ENCODE measurements at places on chromosomes 13 and 19.

GRCh38 chr13:24745861-24746617 lies 17.9 kb upstream of the RNF17 start:
- DNase-seq: no peak

- no peak for DNase-seq
Measured at GRCh38 chr13:84296401-84296800, 414.1 kb upstream of the SLITRK1 start.

GRCh38 chr13:110907951-110908898 lies 6.6 kb downstream of the ANKRD10 start:
- DNase-seq: no peak

GRCh38 chr19:6233827-6234511 lies 45.8 kb downstream of the MLLT1 start:
- DNase-seq: no peak

DNA sequence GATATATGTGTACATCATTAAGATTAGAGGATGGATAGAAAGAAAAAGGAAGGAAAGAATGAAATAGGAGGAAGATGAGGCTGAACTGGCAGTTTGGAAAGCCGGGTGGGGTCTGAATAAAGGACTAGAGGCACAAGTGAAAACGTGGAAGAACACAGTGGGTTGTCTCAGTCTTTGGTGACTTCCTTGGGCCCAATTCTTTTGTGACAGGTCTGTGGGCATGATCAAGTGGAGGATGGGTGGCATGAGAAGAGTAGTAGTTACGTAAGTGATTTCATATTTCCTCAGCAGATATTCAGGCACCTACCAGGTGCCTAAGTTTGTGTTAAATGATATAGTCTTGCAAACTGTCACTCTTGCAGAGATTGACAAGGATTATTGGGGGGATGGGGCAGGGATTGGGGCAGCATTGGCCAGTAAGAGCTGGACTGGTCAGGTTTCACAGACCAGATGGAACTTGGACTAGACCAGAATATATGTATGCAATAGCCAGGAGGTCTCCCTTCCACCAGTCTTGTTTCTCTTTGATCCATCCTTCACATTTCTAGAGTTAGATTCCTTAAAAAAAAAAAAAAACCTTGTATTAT lies 2.7 kb downstream of the TPP2 start:
- DNase-seq: no peak

GRCh38 chr19:19077103-19077502 lies 13.3 kb downstream of the SLC25A42 start:
- DNase-seq: no peak

DNA sequence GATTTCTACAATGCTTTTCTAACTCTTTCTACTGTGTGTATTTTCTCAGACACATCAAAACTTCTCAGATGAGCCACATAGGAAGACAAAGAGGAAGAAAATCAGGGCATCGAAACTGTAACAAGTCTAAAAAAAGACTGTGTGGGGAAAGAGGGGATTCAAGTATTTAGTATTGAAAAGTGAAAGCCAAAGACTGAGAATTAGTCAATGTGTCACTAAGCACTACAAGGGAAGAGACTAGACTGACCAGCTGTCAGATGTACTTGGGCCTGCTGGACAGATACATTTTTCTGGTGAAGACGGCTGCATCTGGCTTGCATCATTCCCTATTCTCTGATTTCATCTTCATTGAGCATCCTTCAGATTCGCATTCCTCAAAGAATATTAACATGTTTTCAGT lies 25.4 kb downstream of the COMMD6 start:
- no peak for DNase-seq

DNA sequence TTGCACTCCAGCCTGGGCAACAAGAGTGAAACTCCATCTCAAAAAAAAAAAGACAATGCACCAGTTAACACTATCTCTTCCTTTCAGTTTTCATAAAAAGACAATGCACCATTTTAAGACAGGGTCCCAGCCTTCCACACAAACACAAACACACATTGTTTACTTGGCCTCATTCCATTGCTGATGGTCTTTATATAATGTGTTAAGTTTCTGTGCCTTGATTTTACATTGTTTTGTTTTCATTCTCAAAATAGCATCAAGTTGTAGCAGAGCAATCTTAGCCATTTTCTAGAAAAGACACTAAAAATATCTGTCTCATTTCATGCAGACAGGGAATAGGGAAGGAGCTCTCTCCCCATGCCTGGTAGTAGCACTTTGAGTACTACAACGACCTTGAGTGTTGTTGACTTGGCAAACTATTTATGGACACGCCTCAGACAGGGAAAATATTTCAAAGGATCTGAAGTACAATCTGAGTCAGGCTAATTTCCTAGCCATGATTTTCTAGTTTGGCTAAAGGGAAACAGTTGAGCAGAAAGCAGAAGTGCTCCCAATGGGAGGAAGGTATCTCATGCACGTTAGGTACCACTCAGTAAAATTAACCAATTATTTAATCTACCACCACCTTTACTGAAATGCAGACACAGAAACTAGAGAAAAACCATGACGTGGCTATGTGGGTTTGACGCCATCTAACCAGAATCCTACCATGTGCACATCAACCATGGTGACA lies 120.6 kb downstream of the ABCC4 start:
- no peak for DNase-seq

DNA sequence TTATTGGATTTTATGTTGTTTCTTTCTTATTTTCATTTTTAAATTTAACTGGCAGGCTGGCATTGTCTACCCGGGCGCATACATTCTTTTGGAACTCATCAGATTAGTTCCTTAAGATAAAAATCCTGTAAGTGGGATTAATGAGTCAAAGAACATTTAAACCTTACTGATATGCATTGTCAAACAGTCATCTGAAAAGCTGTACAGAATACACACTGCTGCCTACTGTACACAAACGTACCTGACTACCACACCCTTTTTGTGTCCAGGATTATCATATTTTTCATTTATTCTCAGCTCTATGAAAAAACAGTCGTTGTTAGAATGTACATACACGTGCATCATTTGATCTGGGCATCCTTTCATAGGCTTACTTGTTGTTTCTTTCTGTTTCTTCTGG lies 358.3 kb downstream of the EFNB2 start:
- no peak for DNase-seq

DNA sequence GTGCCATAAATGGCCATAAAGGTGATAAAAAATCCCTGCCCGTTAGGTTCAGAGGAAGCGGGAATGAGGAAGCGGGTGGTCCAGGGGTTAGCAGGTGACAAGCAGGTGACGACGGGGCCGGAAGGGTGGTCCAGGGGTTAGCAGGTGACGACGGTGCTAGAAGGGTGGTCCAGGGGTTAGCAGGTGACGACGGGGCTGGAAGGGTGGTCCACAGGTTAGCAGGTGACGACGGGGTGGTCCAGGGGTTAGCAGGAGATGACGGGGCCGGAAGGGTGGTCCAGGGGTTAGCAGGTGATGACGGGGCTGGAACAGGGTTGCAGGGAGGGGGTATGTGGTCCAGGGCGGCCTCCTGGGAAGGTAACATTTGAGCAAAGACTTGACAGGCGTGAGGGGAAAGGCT lies 6.3 kb downstream of the PRSS57 start:
- no peak for DNase-seq

DNA sequence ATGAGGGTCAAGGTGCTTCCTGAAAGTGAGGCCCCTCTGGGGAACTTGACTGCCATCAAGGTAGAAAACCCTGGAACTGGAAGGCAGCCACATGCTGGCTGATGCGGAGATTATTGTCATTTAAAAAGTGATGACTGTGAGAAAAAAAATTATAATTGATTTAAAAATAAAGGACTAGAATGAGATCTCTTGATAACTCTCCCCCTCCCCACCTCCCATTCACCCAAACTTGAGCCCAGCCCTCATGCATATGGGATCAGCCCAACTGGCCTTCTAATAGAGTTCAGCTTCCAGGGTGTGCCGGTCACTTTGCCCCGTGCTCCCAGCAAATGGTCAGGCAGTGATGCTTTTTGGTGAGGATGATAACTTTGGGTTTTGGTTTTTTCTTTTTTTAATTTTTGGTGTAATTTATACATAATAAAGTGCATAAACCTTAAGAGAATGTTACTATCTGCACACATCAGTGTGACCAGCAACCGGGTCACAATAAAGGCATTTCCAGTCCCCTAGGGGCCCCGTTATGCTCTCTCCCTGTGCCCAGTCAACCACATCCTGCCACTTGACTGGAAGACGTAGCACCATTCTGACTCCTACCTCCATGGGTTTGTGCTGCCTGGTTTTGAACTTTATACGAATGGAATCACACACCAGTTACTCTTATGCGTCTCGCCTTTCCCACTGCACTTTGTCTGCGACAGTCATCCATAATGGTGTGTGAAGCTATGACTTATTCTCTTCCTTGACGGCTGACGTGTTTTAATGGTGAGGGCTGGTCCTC lies 187.9 kb downstream of the USP12 start:
- no peak for DNase-seq

DNA sequence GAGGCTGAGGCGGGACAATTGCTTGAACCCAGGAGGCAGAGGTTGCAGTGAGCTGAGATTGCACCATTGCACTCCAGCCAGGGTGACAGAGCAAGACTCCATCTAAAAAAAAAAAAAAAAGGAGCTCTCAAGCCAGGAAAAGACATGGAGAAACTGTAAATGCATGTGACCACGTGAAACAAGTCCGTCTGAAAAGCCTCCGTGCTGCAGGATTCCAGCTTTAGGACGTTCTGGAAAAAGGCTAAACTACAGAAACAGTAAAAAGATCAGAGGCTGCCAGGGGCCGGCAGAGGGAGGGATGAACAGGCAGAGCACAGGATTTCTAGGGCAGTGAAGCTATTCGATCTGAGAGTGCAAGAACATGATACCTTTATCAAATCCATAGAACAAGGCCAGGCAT lies 40.7 kb upstream of the NDUFS7 start:
- DNase-seq: no peak

- DNase-seq: no peak
Measured at GRCh38 chr13:75804054-75804453, 167.9 kb downstream of the LMO7 start.

GRCh38 chr13:103957939-103958338 lies 891.7 kb upstream of the SLC10A2 start:
- DNase-seq: no peak

DNA sequence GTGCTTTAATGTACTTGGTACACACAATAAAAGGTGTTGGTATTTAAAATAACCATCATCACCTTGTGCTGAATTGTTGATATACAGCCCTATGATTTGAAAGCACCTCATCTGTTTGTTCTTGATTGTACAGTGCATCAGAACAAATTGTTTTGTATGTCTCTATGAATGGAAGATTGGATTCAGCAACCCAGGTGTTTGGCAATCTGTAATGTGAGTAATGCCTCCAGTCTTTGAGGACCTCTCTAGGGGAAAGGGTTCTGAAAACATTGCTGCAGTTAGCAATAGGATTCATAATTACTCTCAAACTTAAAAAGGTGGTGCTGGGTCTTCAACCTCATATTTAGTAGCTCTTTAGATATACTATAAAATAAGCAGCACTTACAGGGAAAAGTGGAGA lies 341.8 kb downstream of the OXGR1 start:
- no peak for DNase-seq

- DNase-seq: no peak
Measured at GRCh38 chr19:18173572-18174288, at the start of gene IFI30. IFI30 (plus strand) TSS chr19:18173813; CDS start chr19:18173842, 29 bp downstream.

DNA sequence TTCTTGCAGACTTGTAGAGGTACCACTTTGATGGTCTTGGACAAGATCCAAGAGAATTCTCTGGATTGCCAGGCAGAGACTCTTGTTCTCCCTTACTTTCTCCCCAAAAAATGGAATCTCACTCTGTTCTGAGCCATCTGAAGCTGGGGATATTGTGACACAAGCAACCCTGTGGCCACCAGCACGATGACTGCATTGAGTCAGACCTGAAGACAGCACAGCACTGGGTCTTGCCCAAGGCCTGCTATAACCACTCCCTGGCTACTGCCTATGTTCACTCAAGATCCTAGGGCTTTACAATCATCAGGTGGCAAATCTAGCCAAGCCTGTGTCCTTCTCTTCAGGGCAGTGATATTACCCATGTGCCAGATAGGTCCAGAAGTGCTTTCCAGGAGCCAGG lies 202.5 kb upstream of the SERP2 start:
- no peak for DNase-seq

DNA sequence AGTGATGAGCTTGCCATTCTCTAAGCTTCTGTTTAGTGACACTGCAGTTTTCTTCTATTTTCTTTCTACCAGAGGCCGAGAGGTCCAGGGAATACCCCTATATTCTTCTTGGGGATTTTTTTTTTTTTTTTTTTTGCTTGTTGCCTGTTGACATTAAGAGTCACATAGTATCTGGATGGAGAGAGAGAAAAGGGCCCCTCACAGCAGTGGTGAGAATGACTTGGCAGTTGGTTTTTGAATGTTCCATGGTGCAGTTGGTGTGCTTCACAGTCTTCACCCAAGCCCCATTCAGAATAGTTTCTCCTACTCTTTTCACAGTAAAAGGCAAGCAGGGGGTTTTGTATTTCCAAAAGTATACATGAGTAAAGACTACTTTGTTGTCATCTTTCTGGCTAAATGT lies 577.9 kb downstream of the LMO7 start:
- DNase-seq: no peak

DNA sequence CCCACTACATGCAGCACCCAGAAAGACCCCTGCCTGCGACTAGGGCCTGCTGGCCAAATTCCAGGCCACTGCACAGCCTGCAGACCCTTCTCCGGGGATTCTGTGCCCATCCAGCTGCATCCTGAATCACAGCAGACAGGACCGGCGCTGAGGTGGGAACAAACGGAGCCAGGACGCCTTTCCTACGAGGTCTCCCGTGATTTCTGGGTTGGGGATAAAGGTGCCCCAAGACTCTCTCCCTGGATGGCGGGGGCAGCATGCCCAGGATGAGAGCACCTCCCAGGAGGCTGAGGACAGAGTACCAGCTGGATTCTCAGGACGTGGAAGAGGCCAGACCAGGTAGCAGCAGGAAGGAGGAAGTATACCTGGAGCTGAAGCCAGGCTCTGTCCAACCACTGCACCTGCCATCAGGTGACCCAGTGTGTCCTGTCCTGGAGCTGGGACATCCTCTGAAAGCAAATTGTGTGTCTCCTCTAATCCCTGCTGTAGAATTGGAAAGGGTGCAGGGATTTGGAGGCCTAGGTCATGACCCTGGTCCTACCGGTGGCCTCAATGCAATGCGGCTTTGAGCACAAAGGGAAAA lies 3.4 kb upstream of the FUT5 start:
- no peak for DNase-seq

- DNase-seq: no peak
Measured at GRCh38 chr13:80161219-80161618, 179.7 kb downstream of the SPRY2 start.

DNA sequence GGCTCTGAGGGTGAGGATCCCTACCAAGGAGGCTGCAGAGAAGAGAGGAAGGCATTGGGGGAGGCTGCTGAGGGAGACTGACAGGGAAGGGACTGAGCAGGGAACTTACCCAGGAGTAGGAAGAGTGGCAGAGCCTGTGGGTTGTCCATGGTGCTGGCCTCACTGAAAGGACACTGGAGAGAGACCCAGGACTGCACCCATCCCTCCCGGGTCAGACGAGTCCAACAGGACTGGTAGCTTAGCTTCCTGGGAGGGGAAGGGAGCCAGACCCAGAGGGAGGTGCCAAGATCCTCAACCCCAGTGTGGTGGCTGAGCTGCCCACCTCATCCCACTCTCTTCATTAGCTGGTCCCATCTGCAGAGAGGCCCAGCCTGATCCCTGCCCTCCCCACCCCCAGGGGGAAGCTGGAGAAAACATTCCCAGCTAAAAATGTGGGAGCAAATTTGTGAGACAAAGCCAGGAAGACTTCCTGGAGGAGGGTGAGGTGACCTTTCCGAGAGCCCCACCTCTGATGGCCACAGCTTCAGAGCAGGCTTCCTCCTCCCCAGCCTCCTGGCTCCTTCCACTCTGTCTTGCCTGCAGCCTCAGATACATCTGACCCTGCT lies at the start of gene VSIG10L:
TSS of gene VSIG10L (minus strand) at position 164 of the 605 bp plus-strand sequence. CDS start at position 149, 15 bp downstream.
- no peak for DNase-seq

- no peak for DNase-seq
Measured at GRCh38 chr19:7637374-7638256, 705 bp downstream of the STXBP2 start.

Data from stimulated activated CD4-positive, alpha-beta T cell treated with anti-CD3 and anti-CD28 coated beads, Interleukin-1b, Interleukin-23, amount 100 ng/mL, for 1 hour (primary cell).